SK-N-DZ (cell line): ENCODE measurements at places on chromosomes 7 and 10.

DNA sequence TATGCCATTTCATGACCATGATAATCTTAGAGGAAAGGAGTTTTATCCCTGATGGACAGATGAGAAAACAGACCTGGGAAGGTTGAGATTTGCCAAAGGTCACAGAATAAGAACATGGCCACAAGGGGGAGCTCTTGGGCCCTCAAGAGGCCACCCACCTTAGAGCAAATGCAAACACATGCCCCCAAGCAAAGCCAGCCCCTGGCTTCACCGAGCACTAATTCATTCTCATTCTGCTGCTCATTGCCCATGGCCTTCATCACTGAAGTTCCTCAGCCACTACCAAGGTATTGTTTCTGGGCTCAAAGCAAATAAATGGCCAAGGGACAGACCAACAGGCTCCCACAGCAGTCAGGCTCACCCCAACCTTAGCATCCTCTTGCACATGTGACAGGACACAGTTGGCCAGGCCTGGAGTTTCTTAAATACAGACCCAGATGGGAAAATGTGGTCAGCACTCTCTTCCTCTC lies 44.2 kb downstream of the PDLIM1 start:
- DNase-seq = peak; percentile 74

DNA sequence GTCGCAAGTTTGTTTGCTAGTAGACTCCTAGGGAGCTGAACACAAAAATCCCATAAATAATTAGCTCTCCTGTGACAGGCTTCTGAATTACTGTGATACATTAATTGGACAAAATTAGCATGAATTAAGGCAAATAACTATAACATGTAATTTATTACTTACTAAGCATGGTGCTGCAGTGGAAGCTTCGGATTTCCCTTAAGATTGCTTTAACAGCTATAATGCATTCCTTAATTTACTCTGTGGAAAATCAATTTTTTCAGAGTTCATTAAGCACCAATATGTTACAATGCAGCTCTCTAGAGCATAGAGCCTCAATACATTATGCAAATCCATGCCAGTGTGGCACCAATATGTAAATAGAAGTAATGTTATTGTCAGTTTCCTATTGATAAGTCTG lies 201.5 kb downstream of the MDFIC start:
- no peak for DNase-seq

GRCh38 chr10:7410862-7411670 lies at the start of gene SFMBT2:
Gene SFMBT2, minus strand, starts transcription at chr10:7411034. Its CDS starts 29,136 bp downstream, at chr10:7381898.
- peak; percentile 76 for DNase-seq

DNA sequence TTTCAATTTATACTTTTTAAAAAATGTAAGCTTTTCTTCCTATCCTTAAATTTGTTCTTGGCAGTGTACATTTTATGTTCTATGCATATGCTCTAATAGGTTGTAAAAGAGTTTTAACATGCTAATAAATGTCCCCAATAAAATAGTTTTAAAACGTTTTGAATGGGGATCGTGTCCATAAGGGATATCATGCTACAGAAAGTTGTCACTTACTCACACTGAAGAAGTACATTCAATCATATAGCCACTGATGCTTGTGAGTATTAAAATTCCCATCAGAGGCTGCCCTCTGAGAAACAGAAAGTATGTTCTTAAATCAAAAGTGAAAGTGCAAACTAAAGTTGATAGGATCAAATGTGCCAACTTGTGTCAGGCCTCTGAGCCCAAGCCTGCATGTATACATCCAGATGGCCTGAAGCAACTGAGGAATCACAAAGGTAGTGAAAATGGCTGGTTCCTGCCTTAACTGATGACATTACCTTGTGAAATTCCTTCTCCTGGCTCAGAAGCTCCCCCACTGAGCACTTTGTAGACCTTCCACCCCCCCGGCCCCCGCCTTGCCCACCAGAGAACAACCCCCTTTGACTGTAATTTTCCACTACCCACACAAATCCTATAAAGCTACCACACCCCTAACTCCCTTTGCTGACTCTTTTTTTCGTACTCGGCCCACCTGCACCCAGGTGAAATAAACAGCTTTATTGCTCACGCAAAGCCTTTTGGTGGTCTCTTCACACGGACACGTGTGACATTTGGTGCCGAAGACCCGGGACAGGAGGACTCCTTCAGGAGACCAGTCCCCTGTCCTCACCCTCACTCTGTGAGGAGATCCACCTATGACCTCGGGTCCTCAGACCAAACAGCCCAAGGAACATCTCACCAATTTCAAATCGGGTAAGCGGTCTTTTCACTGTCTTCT lies 877 bp upstream of the NOD1 start:
- no peak for DNase-seq

DNA sequence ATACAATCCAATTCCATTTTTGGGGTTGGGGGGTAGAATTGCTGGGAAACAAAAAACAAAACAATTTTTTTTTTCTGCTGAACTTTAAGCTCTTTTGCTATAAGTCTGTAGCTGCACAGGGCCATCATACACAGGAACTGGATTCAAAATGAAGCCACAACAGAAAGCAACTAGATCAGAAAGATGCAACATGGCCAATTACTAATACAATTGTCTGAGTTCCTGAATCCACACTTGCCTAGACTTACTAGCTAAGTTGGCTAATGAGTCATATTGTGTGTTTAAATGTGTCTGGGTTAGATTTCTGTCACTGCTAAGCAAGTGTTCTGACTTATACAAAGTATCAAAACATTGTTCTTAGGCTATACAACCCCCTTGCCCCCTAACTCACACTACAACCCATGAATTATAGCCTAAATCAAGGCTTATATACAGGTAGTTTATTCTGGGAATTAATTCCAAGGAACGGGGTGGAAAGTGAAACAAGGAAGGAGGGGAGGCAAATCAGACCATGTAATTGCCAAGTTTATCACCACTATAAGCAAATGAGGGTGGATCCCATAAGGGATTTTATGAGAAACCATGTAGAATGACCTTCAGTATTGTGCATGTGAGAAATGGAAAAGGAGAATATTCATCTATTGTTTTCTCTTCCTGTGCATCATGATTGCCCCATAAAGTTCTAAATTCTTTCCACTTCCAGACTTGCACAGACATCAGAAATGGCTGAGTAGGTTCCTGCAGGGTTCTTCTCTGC lies 337.9 kb upstream of the SORCS1 start:
- DNase-seq = no peak
